ENCODE measurements at places on chromosomes 13 and 19. TPM values are rescaled to one million over a fixed set of nuclear protein-coding genes. Genes with fewer than 3 reads are reported as not detected.

DNA sequence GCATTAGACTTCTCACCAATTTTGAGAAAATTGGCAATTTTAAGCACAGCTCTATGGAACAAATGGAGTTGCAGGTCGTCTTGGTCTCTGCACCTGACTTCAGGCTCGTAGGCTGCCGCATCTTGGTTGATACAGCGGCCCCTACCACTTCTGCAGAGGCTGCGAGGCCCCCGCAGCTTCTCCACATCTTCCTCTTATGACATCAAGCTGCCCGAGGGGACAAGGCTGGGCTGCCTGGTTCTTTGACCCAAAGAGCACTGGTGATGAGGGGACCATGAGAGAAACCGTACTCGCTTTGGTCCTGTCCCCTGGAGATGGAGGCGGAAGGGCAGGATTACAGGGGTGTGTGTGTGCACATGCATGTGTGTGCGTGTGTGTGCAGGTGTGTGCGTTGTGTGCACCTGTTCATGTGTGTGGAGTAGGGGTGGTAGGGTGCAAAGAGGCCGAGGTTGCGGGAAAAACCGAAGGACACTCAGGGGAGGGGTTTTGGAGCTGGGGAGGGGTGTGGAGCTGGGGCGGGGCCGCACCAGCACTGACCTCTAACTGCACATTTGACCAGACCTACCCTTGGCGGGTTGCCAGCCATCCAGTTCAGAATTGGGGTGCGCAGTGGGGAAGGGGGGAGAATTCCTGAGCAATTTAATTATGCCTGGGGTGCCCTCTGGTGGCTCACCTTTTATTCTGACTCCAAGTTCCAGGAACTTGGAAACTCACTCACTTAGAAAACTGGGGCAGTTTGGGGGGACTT lies 65.1 kb upstream of the ARHGEF7 start:
- no peaks in the 10 kb centered on the region for H3K27me3 ChIP-seq
- no peak overlapping the region for H3K4me3 ChIP-seq
- H3K36me3 ChIP-seq = no peaks in the 10 kb centered on the region

GRCh38 chr19:48777139-48777538 lies 21.8 kb downstream of the FGF21 start:
- H3K36me3 ChIP-seq = no peaks in the 10 kb centered on the region
- H3K4me1 ChIP-seq = no peaks in the 10 kb centered on the region
- peaks cover 2% of the 10 kb centered on the region for H3K27me3 ChIP-seq
- no peak overlapping the region for H3K27ac ChIP-seq
- no peak overlapping the region for H3K4me3 ChIP-seq

Gene N4BP2L1
- total RNA-seq = 22.1 TPM

GRCh38 chr13:48494874-48495273 lies 38.0 kb downstream of the RCBTB2 start:
- H3K36me3 ChIP-seq = no peaks in the 10 kb centered on the region
- peaks cover 26% of the 10 kb centered on the region for H3K4me1 ChIP-seq
- H3K27me3 ChIP-seq = no peaks in the 10 kb centered on the region
- no peak for DNase-seq
- H3K4me3 ChIP-seq = no peak overlapping the region
- no peak overlapping the region for H3K27ac ChIP-seq

- no peak overlapping the region for H3K27ac ChIP-seq
- H3K36me3 ChIP-seq = peaks cover 2% of the 10 kb centered on the region
- peaks cover 76% of the 10 kb centered on the region for H3K27me3 ChIP-seq
- H3K4me1 ChIP-seq = peaks cover 61% of the 10 kb centered on the region
These were observed 2.5 kb downstream of the ICAM5 start for GRCh38 chr19:10292206-10292788.

GRCh38 chr19:22502766-22503165 lies 80.6 kb upstream of the ZNF98 start:
- no peak overlapping the region for H3K27ac ChIP-seq
- no peak overlapping the region for H3K4me3 ChIP-seq
- no peaks in the 10 kb centered on the region for H3K27me3 ChIP-seq
- H3K4me1 ChIP-seq = no peaks in the 10 kb centered on the region

DNA sequence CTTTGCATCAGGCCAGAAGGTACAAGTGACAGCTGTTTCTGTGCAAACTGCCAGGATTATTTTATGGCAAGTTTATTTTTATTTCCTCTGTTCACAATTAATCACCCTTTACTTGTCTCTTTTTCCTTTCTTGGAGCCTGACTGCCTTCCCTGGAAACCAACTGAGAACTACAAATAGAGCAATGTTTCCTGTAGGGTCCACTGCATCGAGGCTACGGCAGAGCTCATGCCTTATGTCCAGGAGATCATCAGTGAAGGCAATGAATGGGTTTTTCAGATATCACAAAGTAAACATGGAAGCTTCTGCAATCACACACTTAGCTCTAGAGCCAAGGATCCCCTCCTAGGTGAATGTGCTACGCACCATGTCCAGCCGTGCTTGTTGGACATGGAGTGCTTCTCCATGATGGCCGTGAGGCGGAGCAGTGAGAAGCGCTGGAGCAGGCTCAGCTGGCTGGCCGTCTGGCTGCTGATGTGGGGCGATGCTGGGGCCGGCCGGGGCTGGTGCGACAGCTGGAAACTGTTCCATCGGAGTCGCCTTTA lies 110.9 kb downstream of the KL start:
- no peak overlapping the region for H3K4me3 ChIP-seq
- peaks cover 4% of the 10 kb centered on the region for H3K4me1 ChIP-seq
- no peak for DNase-seq
- no peaks in the 10 kb centered on the region for H3K36me3 ChIP-seq
- H3K27me3 ChIP-seq = peaks cover 11% of the 10 kb centered on the region

Gene SLITRK6
- total RNA-seq = not detected

DNA sequence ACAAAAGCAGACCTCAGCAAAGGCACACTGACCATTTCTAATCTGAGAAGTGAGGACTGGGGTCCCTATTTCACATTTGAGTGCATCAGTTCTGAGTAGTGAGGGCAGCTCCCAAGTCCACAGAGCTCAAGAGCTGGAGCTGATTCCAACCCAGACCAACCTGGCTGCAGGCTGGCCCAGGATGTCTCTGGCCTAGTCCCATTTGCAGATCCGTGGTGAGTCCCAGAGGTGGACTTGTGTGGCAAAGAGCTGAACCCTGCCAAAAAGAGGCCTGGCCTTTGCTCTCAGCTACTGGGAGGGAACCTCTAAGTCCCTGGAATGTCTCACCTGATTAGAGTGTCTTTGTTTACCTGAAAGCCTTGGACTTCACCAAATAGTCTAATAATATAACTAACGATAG lies 14.6 kb downstream of the SIGLEC7 start:
- H3K4me1 ChIP-seq = peaks cover 6% of the 10 kb centered on the region
- H3K27me3 ChIP-seq = peaks cover 7% of the 10 kb centered on the region
- H3K4me3 ChIP-seq = no peak overlapping the region
- no peaks in the 10 kb centered on the region for H3K36me3 ChIP-seq
- no peak for DNase-seq

Gene ATP8B3
- 9.6 TPM for total RNA-seq

- H3K4me3 ChIP-seq = no peak overlapping the region
- H3K36me3 ChIP-seq = no peaks in the 10 kb centered on the region
- DNase-seq = no peak
- no peaks in the 10 kb centered on the region for H3K27me3 ChIP-seq
These were observed 172.3 kb upstream of the TSC22D1 start for GRCh38 chr13:44748439-44748838.

DNA sequence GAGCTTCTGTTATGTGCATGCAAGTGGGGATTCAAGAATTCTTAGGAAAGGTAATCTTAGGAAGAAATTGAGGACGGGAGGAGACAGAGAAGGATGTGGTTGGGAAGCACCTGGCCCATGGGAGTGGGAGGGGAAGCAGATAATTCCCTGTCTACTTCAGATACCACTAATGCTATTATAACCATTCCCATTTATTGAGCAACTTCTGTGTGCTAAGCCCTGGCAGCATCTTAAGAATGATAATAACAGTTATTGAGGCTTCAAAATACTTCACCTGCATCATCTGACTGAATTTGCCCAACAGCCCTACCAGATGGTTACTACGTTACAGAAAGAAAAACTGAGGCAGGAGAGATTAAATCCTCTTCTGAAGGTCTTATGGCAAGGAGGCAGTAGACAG lies 1.4 kb downstream of the EPS8L1 start:
- DNase-seq = no peak
- peaks cover 2% of the 10 kb centered on the region for H3K36me3 ChIP-seq
- H3K4me3 ChIP-seq = no peak overlapping the region

Gene ATCAY
- total RNA-seq = not detected

DNA sequence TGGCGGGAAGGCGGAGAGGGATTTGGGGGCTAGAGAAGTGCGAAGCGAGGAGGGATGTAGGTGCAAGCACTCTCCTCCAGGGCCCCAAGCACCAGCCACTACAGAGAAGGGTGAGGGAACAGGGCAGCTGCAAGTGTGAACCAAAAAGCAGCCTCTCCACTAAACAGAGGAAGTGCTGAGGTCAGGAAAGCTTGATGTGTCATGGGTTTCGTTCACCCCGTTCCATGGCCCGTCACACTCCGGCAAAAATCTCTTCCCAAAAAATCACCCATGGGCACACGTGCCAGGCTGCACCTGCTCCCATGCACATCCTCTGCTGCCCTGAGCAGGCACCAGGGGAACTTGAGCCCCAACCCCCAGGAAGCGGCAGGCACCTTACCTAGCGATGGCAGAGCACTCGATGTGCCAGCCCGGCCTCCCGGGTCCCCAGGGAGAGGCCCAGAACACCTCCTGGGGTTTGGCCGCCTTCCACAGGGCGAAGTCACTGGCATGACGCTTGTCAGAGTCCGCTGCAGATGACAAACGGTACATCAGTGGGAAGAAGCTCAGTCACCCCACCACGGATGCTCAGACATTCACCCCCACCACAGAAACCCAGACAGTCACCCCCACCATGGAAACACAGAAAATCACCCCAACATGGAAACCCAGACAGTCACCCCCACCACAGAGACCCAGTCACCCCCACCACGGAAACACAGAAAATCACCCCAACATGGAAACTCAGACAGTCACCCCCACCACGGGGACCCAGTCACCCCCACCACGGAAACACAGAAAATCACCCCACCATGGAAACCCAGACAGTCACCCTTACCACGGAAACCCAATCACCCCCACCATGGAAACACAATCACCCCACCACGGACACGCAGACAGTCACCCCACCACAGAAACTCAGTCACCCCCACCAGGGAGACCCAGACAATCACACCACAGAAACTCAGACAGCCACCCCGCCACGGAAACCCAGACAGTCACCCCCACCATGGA lies 29.0 kb downstream of the CARS2 start:
- DNase-seq = peak; percentile 41
- H3K27ac ChIP-seq = no peak overlapping the region
- peaks cover 21% of the 10 kb centered on the region for H3K4me1 ChIP-seq
- H3K36me3 ChIP-seq = peaks cover 64% of the 10 kb centered on the region
- no peaks in the 10 kb centered on the region for H3K27me3 ChIP-seq
- no peak overlapping the region for H3K4me3 ChIP-seq

DNA sequence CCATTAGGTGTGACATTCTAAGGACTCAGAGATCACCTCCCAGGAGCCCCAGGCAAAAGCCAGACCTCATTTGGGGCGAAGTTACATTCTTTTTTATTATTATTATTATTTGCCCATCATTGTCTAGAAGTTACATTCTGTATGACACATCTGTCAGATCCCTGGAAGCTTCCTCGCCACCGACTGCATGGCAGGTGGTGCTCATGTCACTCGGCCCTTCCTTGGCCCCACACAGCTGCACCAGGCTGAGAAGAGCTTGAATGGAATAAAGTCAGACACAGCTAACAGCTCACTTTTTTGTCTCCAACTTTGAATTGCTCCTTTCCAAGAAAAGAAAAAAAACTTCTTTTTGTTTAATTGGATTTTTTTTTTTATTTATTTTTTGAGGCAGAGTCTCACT lies 41.4 kb upstream of the LDLR start:
- no peak overlapping the region for H3K4me3 ChIP-seq
- H3K4me1 ChIP-seq = peaks cover 40% of the 10 kb centered on the region
- H3K27ac ChIP-seq = no peak overlapping the region
- no peak for DNase-seq

DNA sequence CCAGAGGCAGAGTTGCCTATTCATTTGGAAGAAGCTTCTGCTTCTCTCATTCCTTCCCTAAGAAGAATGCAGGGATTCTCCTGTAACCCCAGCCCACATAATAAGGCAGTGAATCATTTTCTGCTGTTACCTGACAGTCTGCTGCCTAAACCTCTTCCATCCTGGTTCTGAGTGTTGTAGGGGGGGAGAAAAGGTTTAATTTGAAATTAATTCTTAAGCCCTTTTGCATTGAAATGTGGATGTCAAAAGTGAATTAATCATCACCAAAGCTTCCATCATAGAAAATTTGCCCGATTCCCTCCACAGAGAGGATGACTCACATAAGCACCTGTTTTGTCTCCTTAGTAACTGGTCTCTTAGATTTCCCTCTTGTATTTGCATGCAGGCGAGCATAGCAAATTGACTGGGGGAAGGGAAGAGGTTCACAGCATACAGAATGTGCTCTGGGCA lies 146.7 kb upstream of the FNDC3A start:
- no peak overlapping the region for H3K27ac ChIP-seq
- H3K4me1 ChIP-seq = peaks cover 38% of the 10 kb centered on the region
- H3K4me3 ChIP-seq = no peak overlapping the region
- H3K27me3 ChIP-seq = no peaks in the 10 kb centered on the region
- H3K36me3 ChIP-seq = peaks cover 10% of the 10 kb centered on the region

DNA sequence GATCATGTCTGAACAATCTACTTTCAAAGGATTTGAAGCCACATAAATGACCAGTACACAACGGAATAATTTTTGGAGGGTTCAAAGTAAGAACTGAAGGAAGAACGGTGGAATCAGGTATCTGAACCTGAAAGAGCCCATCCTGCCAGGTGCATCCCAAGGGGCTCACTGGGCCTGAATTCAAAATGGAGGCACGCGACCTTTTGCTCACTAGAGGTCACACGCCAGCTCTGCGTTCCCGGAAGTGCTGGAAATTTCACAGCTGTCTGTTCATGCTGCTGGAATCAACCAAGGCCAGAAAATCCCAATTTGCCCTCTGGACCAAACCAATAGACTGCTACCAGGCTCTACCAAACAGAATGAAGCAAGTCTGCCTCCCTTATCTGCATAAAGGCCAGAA lies 4.2 kb upstream of the RASA3 start:
- H3K4me1 ChIP-seq = peaks cover 13% of the 10 kb centered on the region
- no peaks in the 10 kb centered on the region for H3K27me3 ChIP-seq
- H3K4me3 ChIP-seq = no peak overlapping the region
- peaks cover 2% of the 10 kb centered on the region for H3K36me3 ChIP-seq
- DNase-seq = no peak

DNA sequence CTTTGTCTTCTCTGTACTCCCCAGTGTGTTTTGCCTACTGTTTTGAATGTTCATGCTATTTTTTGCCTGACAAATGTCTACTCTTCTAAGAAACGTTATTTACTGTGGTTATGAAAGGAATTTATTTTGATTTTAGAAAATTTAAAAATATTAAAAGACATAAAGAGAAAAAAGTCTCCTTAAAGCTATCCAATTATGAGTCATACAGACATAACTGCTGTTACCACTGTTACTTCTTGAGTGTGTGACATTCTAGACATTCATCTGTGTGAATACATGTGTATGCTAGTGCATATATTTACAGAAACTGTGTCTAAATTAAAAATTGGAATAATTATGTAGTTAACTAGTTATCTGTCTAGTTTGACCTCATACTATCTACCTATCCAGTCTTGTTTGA lies 187.6 kb upstream of the SGCG start:
- peaks cover 2% of the 10 kb centered on the region for H3K27me3 ChIP-seq
- no peaks in the 10 kb centered on the region for H3K36me3 ChIP-seq
- H3K4me3 ChIP-seq = no peak overlapping the region
- no peak for DNase-seq

GRCh38 chr13:80214521-80214991 lies 126.4 kb downstream of the SPRY2 start:
- no peak overlapping the region for H3K4me3 ChIP-seq
- no peak for DNase-seq
- no peak overlapping the region for H3K27ac ChIP-seq
- no peaks in the 10 kb centered on the region for H3K4me1 ChIP-seq

GRCh38 chr19:15124572-15125231 lies 17.5 kb downstream of the SYDE1 start:
- H3K27ac ChIP-seq = peak overlapping the region; percentile 99
- H3K4me3 ChIP-seq = peak overlapping the region; percentile 100
- H3K27me3 ChIP-seq = no peaks in the 10 kb centered on the region
- peaks cover 15% of the 10 kb centered on the region for H3K36me3 ChIP-seq

Gene OR10H1
- not detected for total RNA-seq

Gene ADAMTSL5
- 1.9 TPM for total RNA-seq
